ENCODE measurements at places on chromosomes 13 and 19.

DNA sequence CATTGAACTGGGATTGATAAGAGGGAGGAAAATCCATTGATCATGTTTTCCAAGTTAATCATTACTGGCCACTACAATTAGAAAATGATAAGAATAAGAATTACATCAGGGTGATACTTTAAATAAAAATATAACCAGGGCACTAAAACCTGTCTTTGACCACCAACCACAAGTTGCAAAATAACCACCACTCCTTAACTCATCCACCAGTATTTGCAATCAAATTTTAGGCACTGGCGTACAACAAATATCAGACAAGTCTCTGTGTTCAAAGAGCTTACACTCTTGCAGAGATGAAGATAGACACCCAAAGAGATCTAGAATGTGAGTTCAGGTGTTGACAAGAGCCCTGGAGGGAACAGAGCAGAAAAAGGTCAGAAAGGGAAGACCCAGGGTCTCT lies 514 bp downstream of the CEACAM3 start:
- DNase-seq, result no peak

- no peak for DNase-seq
Measured at GRCh38 chr13:26449063-26449848, 108.2 kb upstream of the WASF3 start.

DNA sequence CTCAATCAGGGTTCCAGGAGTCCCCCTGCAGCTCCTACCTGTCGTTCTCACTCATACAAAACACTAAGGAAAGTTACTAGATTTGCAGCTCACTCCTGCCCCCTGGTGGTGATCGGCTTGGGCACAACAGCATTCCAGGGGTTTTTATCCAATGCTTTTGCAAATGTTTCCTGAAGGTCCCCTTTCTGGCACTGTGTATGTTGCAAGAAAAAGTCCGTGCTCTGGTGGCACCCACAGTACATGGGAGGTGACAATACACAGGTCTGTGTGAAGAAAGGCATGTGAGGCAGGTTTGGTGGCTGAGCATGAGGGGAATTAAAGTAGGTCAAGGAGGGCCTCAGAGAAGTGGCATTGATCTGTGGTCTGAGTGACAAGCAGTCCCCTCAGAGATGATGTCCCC lies 8.6 kb upstream of the TYK2 start:
- DNase-seq, result peak; percentile 71

- no peak for DNase-seq
Measured at GRCh38 chr19:55766466-55766865, 2.5 kb upstream of the RFPL4AL1 start.

DNA sequence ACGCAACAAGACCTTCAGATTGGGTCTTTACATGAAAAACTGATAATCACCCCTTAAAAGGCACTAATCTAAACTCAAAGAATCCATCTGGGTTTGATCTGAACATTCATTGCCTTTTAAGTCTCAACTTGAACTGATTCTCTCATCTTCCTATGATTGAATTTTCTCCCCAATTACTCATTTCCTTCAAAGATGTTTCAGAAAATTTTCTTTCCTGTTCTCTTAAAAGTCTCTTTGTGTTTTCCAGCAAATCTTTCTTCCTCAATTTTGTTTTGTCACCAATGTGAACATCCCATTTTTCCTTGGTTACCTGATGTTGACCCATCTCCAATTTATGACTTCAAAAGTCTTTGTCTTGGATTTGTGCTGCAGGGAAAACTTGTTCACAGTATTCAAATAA lies 234.3 kb downstream of the DACH1 start:
- no peak for DNase-seq

DNA sequence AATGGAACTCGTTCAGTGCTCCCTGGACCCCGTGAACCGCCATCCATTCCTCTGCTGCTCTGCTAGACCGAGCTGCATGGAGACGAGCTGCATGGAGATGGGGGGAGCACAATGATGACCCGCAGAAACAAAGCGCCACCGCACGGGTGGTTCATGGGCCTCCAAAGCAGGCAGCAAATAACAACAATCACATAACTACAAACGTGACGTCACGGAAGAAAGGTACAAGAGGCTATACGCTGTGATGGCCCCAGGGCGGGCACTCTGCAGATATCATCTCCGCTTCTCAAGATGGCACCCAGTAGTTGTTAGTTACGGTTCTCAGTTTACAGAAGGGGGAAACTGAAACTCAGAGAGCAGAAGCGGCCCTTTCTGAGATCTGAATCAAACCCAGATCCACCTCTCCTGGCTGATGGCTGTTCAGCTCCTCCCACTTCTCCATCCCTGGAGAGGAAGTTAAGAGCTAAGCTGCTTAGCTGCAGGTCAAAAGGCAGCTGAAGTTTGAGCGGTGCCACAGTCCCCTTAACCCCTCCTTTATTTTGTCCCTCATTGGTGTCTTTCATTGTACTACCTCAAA lies 1.7 kb downstream of the ATP13A1 start:
- no peak for DNase-seq

DNA sequence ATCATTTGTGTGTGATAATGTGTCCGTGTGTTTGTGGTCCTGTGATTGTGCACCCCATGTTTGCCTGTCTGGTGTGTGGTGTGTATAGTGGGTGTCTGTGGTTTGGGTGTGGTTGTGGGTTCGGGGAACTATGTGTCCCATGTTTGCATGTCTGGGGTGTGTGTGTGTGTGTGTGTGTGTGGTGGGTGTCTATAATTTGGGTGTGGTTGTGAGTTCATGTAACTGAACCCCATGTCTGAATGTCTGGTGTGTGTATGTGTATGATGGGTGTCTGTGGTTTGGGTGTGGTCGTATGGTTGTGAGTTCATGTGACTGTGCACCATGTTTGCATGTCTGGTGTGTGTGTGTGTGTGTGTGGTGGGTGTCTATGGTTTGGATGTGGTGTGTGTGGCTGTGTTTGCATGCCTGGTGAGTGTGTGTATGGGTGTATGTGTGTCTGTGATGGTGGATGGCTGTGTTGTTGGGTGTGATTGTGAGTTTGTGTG lies 11.1 kb upstream of the NFIX start:
- DNase-seq, result no peak

- DNase-seq, result peak; percentile 1
Measured at GRCh38 chr13:58953638-58954037, 1210.1 kb downstream of the DIAPH3 start.

Data from fibroblast of skin of right biceps (primary cell).